Upper lobe of left lung (tissue), 6 donors: ENCODE measurements at places on chromosomes 2 and 18.

DNA sequence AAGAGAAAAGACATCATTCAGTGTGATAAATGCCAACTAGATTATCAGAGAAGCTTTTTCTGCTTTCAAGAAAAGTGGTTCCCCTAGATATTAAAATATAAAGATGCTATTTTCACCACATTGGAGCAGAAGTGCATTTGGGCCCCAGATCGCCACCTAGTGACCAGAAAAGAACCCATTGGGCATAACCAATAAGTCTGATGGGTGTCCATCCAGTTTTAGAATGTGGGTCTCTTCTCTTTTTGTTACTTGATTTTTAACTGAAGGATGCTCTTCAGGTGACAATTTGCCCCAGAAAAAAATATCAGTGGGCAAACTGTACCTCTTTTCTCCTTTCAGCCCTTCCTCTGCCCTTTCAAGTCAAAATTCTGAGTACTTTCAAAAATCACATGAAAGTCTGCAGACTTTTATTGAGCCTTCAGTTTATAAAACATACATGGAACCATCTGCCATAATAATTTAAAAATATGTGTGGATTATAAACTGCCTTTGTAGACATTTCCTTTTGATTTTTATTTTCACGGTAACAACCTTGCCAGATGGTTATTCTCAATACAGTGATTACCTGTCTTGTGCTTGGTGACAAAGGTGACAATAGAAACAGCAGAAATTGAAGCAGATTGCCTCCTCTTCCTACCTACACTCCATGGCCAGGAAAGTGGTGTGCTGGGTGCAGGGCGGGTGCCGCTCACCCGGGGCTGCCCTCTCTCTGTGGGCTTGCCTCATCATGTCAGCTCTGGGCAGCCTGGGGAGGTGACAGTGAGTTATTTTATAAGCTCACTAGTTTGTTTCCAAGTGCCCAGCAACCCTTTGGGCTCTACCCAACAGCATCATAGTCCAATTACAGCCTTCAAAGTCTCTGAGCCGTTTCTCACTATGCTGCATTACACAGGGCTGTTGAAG lies 124.5 kb downstream of the DCDC2C start:
- DNase-seq, result no peak

DNA sequence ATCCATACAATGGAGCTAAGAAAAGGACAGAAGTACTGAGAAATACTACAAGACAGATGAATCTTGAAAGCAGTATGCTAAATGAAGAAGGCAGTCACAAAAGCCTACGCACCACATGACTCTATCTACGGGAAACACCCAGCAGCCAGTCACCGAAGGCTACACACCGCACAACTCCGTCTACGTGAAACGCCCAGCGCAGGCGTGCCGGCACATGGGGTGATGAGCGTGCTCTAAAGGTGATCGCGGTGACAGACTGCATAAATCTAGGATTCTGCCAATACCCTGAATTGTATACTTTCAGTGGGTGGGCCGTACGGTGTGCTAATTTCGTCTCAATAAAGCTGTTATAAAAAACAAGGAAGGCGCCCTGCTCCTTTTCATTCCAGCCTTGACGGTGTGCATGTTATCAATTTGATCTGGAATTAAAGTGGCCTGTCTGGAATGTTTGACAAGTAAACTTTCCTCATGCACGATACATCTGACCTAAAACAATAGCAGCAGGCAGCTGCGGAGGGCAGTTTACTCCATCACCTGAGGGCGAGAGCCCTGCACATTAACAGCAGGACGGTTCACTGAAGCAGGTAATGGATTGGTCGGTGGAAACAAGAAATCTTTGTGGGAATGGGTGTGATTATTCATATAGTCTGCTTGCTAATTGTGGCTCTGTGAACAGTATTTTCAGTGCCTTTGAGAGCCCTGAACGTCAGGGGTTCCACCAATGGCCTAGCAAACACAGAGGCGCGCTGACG lies 86.2 kb upstream of the SALL3 start:
- DNase-seq, result no peak

DNA sequence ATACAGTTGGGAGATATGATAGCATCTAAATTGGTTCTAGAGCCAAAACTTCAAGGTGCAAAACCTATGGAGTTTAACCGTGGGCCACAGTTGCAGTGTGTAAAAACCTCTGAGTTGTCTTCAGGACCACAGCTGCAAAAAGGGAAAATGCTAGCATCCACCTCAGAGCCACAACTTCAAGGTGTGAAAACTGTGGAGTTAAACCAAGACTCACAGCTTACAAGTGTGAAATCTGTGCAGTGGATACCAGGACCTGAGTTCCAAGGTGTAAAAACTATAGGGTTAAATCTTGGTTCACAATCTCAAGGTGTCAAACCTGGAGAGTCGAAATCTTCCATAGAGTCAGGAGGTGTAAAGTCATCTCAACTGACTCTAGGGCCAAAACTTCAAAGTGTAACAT lies 10.4 kb upstream of the ZNF512 start:
- DNase-seq, result no peak

- DNase-seq, result no peak
Observed at GRCh38 chr2:218093879-218094278, 24.8 kb downstream of the RUFY4 start.

GRCh38 chr2:199955007-199955338 lies 318 bp downstream of the TYW5 start:
- no peak for DNase-seq

DNA sequence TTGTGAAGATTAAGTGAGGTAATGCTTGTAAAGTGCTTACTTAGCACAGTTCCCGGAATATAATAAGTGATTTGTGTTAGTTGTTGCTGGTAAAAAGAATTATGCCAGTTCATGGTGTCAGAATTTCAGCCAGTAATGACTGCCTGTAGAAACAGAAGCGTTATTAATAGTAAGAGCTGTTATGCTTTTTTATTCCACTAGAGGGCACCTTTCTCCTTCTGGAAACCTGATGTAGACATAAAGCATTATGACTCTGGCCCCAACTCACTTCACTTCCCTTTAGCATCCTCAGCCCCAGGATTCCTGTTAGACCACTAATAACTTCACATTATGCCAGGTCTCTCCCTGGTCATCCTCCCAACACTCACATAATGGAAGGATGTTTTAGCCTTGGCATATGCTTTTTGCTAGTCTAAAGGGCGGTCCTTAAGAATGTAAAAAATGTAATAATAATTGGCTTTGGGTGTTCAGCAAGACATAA lies 34.9 kb downstream of the C18orf54 start:
- no peak for DNase-seq

DNA sequence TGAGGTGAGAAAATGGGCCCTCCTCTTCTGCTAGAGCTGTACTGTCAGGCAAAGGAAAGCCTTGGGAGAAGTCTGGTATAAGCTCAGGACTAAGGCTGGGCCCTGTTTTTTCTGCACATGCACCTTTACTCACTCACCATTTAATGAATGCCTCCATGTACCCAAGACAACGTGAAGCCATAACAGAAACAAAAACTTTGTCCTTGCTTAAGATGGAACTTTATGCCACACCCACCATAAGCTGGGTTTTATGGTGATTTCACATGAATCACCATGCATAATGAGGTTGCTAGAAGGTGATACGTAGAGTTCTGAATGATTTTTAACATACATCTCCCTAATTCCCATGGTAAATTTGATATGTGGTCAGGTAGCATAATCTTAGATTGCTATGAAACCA lies 63.7 kb upstream of the CYP26B1 start:
- DNase-seq, result no peak

DNA sequence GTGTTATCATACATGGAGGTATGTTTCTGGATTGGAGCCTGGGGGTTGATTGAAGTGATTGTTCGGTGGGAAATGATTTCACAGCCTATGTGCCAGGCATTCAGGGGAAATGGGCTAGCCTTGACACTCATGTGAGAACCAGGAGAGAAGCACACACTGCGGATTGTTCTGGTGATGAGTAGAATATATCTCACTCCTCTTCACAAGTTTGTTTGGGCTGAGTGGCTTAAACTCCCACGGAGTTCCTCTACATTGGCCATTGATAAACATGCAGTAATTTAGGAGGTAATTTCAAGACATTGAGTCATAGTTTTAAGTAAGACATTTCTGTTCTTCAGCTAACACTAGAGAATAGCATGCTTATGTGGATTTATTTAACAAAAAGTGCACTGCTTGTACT lies 498.9 kb upstream of the NETO1 start:
- DNase-seq, result no peak

DNA sequence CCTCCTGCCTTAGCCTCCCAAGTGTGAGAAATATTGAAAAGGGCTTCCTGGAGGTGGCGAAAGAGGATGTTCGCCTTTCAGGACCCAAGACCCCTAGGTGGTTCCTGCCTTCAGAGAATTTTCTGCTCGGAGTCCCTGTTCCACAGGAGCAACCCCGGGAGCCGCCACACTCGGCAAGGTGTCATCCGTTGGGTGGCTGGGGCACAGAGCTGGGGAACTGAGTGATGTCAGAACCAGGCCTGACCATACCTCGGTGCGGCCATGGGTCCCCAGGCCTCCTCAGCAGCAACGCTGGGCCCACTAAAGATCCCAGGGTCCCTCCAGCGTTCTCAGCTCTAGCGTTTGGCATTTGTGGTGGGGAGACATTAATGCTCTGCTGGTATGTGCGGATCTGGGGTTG lies 23.7 kb upstream of the TAF1B start:
- no peak for DNase-seq

DNA sequence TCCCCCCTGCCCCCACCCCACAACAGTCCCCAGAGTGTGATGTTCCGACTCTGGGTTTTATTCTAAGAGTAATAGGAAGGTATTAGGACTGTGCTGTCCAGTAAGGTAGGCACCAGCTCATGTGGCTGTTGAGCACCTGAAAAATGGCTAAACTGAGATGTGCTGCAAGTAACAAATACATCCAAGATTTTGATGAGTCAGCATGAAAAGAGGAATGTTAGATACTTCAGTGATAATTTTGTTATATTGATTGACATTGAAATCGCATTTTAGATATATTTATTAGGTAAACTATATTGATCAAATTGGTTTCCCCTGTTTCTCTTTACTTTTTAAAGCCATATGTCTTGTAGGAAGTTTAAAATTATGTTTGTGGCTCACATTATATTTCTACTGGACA lies 147.8 kb downstream of the FTCDNL1 start:
- DNase-seq, result no peak
